ENCODE measurements at places on chromosomes 7 and 10.

DNA sequence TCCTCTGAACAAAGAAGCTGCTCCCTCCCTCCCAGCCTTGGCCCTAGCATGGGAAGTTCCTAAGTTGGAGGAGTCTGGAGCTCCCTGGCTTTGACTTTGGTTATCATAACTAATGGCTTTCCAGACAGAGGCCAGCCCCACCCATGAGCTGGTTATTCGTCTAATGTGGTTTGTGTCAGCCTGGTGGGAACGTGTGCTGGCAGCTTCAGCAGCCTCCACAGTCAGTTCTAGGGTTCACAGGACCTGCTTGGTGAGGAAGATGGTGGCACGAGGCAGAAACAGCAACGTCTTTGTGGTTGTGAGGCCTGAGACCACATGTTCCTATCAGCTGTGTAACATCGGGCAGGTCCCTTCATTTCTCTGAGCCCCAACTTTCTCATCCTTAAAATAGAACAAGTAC is 103.1 kb downstream of the PAXIP1 start:
- no peak for DNase-seq

DNA sequence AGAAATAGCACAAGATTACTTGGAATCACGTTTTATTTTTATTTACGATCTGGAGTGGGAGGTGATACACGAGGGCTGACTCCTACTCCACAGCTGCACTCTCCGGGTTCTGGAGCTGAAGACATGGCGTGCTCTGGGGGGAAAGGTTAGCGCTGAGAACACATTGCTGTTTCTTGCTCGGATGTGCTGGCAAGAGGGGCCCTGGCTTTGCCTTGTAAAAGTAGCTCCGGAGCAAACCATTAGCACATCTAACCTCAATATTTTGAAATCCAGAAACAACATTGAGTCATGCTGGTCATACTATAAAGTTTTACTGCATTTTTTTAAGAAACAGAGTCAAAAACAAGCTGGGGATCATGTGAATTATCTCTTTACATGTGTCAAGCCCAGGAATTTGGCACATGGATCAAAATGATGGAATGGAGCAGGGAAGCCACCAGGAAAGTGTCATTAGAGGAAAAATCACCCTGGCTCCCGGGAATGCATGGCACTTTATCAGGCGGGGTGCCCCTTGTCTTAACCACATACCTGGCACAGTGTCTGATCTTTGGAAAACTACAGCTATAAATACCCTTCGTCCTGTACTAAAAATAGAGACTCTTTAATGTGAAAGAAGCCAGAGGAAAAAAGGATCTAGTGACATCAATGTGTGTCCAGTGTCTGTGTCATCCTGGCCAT is 31.6 kb upstream of the LYZL1 start:
- peak; percentile 82 for DNase-seq

DNA sequence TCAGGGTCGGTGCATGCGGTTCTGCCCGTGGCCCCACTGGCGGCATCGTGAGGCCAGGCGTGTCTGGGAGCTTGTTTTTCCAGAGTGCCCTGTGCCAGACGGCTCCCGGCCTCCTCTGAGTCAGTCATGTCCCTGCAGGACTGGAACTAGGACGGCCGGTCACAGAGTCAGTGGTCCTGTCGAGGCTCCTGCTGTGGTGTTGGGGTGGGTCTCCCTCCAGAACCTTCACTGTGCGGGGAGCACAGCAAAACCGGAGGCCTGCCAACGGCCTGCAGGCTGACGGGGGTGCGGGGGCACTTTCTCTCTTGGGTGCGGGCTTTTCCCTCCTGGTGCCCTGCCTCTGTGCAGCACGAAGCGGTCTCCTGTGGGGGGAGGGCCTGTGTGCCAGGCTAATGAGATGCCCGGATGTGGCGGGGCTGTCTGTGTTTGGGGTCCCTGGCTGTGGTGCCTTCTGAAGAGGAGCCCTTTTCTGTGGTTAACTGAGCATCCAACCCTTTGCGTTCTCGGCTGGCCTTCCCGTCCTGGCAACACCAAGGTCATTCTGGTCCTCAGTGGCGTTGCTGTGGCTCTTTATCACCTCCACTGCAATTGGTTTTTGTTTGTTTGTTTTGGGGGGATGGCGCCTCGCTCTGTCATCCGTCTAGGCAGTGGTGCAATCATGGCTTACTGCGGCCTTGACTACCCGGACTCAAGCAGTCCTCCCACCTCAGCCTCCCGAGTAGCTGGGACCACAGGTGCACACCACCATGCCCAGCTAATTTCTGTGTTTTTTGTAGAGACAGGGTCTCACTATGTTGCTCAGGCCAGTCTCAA is 8.0 kb downstream of the GET4 start:
- DNase-seq = no peak

GRCh38 chr7:137390076-137390475 is 46.5 kb upstream of the PTN start:
- DNase-seq = no peak

DNA sequence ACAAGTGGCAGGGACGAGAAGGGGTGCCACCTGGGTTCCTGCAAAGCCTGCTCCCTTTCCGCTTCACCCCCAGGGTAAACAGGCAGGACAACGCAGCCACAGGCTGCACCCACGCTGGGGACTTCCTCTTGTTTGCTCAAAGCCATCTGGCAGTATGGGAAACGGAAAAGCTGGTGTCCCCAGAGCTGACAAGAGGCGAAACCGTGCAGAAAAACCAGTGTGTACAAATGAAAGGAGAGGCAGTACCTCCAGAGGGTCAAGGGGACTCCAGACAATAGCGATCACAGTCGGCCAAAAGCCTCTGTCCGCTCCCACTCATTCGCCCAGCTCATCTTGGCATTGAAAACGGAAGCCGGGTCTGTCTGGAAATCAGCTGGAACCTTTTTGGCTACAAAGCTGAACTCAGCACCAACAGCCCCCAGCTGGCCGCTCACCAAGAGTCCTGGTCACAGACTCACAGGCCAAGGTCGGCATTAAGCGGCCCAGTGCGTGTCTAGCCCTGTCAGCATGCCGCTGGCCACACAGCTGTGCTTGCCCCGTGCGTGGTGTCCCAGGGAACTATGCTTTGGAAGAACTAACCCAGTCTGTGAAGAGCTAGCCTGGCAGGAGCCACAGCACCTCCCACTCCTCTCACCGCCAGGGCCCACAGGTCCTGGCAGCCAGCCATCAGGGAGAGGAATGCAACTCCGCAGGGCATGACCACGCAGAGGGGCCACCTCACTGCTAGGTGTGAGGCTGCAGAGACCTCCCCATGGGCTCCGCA is 10.4 kb downstream of the TNS3 start:
- peak; percentile 84 for DNase-seq

- no peak for DNase-seq
Measured at GRCh38 chr7:96836456-96836855, 126.8 kb upstream of the SEM1 start.

- DNase-seq = no peak
Measured at GRCh38 chr10:43234471-43235041, 32.3 kb downstream of the RASGEF1A start.

GRCh38 chr7:30057741-30058140 is 29.5 kb downstream of the PLEKHA8 start:
- DNase-seq = peak; percentile 63

GRCh38 chr10:31171402-31172083 is 139.9 kb upstream of the ZNF438 start:
- DNase-seq = no peak

DNA sequence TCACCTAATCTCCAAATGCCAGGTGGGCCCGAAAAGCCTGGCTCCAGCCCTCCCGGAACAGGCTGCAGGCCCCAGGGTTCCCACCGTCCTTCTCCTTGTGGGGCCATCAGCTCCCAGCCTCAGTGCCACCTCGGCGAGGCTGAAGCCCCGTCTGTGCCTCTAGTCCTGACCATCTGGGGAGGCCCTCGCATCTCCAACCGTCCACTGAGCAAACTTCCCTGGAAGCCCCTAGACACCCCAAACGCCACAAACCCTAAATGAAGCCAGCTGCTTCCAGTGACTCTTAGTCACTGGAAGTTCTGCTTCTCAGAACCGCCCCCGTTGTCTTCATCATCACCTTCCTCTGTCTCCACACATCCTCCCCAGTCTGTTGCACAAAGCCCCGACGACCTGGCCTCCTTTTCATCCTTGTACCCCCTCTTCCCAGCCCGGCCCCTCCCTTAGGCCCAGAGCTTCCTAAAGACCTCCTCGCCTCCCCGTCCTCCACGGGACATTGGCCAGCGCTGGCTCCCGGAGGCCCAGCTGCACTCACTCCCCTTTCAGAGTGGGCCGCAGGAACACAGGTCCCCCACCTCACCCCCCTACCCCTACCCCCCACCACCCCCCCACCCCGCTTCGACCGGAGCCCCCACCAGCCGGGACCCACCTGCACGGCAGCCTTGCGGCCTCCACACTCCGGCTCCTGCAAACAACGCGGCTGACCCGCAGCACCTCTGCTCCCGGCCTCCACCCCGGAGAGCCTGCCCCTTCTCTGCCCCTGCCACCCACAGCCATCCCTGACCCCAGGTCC is 1.1 kb upstream of the DIP2C start:
- DNase-seq = no peak

DNA sequence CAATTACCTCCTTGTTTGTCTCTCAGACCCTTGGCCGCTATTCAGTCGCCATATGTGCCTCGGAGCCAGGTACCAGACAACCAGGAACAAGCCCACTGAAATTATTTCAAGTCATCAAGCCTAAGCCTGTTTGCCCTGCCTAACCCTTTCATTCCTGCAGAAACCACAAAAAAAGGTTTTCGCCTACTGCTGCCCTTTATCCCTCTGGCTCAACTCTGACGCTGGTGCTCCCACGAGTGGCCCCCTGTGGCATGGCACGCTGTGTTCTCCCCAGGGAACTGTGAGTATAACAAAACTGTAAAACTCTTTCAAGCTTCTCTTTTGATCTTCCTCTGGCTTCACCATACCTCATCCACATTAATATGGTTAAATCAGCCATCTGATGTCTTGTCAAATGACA is 215.7 kb upstream of the CDC14C start:
- no peak for DNase-seq

DNA sequence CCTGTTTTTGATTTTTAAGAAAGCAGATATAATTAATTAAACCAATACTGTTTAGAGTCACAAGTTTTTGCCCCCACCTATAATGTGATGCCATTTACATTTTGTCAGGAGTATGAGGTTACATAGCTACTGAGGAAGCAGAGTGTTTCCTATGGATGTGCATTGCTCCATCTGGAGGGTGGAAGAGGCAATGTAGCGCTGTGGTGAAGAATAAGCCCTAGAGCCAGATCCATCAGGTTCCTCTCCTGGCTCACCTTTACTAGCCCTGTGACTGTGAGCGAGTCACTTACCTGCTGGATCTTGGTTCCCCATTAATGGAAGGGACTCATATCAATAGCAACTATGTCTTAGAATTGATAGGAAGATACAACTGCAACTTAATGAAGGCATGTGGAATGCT is 216.0 kb downstream of the GPAM start:
- DNase-seq = no peak

- no peak for DNase-seq
Measured at GRCh38 chr10:10623958-10624566, 393.6 kb upstream of the CELF2 start.

- peak; percentile 14 for DNase-seq
Measured at GRCh38 chr10:3287572-3288445, 115.2 kb upstream of the PITRM1 start.

DNA sequence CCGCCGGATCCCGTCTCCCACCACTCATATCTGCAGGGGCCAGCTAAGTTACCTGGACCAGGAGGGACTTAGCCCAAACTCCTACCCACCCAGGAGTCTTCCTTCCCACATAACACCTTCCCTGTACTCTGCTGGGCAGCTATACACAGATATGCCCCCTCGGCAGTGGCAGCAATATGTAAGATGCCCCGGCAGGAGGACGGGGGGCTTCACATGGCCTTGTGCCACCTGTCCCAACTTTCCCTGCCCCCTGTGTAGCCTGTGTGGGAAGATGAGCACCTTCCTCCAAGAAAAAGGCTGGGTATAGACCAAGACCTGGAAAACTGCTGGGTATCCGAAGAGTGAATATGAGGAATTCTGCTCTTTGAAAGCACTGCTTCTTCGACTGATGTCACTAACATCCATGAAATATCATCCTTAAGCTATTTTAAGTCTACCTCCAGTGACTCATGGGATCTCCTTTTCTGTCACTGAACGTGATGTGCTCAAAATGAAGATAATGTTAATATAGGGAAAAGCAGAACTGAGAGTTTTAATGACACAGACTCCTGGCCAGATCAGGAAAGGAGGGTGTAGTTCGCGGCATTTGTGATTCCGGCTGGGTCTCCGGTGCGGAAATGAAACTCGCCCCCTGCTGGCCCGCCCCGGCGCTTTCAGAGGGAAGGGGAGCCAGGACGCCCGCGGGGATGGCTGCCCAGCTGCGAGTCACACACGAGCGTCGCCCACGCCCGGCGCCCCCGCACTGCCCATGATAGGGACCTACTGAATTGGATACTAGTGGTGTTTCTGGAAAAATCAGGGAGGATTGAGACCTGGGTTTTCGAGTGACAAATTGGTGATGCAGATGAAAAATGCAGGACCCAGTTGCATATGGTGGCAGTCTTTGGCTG is 256.9 kb upstream of the NFE2L3 start:
- peak; percentile 52 for DNase-seq

- DNase-seq = no peak
Measured at GRCh38 chr7:94425546-94425945, 30.9 kb downstream of the COL1A2 start.

DNA sequence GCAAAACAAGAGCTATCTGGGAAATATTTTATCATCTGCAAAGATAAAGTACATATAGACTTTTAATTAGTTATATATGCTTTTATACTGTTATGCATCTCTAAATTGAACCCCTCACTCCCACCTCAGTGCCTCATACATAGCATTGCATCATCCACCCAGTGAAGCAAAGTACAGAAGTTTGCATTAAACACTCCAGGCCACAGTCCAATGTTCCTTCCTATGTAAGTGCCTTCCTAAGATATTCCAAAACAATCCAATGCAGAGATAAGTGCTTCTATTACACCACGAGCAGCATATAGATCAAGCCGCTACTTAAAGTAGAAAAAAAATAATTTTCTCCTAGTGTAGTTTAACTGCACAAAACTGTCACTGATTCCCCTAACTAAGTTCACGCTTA is 3.4 kb downstream of the CPXM2 start:
- DNase-seq = no peak

DNA sequence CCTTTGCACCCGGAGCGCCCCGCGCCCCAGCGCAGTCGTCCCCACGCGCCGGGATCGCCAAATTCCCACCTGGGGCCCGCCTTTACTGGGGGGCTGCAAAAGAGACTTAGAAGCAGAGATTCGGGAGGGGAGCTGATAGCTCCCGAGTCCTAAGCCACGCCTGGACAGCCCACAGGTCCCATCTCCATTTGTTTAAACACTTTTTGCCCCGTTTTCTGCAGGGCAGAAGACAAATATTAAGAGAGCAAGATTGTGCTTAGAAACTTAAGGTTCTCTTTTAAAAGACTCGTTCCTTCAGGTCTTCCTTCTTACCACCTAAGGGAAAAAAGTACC is 299.1 kb upstream of the NFE2L3 start:
- DNase-seq = no peak

DNA sequence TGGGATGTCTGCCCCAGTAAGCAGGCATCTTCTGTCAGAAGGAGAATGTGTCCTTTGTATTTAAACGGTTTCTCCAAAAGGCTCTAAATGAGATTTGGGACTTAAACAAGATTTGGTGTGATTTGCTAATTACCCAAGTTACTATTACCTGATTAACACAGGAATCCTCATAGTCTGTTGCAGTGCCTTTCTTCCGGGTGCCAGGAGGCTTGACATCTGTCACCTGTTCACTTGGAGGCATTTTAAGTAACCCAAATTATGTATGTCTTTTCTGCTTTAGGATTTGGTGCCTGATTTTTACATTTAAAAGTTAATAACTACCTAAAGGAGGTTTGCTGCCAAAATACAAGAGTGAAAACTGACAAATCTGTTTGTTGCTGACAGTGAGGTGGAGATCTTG is 587.9 kb upstream of the GALNT17 start:
- DNase-seq = no peak

- no peak for DNase-seq
Measured at GRCh38 chr7:3282457-3282856, 18.6 kb upstream of the SDK1 start.
